ENCODE measurements at places on chromosomes 4 and X. TPM values are rescaled to one million over a fixed set of nuclear protein-coding genes. Genes with fewer than 3 reads are reported as not detected.

- no peak for DNase-seq
Observed at GRCh38 chrX:150228431-150228830, 134.7 kb upstream of the MAMLD1 start.

DNA sequence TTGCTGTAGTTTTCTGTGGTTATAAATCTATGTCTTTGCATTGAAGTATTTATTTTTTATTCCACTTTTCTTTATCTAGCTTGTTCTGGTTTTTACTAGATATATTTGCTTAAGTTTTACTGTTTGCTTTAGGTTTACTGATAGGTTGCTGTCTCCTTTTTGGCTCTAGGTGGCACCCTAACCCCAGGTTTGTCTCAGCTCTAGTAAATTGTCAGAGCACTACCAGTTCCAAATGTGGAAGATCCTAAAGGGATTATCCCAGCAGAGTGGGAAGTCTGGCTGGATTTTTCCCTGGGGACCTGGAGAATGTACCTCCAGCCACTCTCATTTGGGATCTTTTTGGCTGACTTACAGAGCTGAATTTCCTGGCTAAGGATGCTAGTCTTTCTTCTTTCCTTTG, 106.1 kb downstream of the PBDC1 start:
- peak; percentile 44 for DNase-seq

GRCh38 chr4:148103597-148104355, 338.4 kb downstream of the NR3C2 start:
- no peak for DNase-seq

- no peak for DNase-seq
Observed at GRCh38 chr4:3527914-3528876, 4.0 kb downstream of the LRPAP1 start.

DNA sequence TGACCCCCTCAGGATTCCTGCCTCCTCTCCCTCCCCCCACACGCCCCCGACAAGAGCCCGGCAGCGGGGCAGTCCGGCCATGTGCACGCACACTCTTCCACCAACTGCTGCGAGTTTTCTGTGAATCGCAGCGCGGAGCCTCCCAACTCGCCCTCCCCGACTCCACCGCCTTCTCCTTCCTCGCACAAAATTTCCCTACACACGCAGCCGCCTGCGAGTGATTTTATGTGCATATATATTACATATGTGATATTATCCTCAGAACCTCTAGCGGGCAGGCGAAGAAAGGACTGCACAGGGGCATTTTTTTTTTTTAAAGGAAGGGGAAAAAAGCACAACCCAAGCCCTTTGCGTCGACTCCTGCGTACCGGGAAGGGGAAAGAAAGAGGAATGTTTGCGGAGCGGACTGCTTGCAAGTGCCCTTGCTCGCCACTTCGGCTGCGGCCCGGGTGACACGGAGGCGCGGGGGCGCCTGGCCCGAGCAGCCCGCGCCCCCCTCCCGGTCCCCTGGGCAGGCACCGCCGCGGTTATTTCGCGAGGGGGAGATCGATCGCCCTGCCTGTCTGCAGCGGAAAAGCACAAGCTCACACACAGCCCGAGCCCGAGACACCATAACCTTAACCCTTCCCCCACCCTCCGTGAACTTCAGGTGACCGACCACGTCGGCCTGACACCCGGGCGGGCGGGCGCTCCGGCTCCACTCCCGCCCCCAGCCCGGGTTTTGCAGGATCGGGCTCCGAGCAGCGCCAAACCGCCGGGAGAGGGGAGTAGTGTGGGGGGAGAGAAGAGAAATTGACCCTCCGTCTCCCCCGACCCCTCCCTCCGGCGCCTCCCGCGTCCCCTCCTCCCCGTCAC, 2.3 kb downstream of the ZNF827 start:
- DNase-seq, result peak; percentile 51

GRCh38 chrX:98514032-98514431, 1630.3 kb downstream of the RPA4 start:
- no peak for DNase-seq

- no peak for DNase-seq
Observed at GRCh38 chrX:136205882-136206380, 45.3 kb downstream of the MAP7D3 start.

GRCh38 chr4:636628-637159, 11.3 kb downstream of the PDE6B start:
- no peak for DNase-seq

GRCh38 chr4:158209825-158210807, at the start of gene TMEM144:
TSS of gene TMEM144 (plus strand) at chr4:158210486. CDS start at chr4:158212668, 2,182 bp downstream.
- peak; percentile 80 for DNase-seq

DNA sequence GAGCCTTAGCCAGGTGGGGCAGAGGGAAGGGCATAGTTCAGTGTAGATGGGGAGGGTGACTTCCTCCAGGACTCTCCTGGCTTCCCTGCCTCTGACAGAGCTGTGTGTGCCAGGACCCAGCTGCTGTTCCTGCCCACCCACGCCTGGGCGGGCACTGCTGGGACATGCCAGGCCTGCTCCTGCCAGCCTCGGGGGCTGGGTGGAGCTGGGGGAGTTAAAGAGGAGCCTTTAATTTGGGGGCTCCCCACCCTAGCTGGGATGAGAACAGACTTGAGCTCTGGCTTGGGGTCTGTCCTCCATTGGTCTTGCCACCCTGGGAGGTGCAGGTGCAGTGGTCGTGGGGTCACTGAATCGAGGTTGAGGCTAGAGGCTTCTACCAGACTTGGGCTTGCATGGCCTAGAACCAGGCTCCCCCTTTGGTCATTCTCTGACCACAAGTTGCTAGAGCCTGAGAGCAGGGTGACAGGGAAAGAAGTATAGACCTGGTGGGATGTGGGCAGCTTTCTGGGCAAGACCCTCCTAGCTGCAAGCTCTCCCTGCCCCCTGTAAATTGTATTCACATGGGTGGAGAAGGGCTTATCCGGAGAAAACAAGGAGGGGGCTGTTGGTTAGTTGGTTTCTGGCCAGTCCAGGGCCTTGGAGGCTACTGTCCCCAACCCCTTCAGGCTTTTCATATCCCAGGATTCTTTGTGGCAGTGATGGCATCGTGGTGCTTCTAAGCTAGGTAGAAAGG, 5.7 kb downstream of the EFNB1 start:
- DNase-seq, result peak; percentile 44

PDZD4 gene
- total RNA-seq, result 0.91 TPM

GAGE12E gene
- total RNA-seq, result not detected

DNA sequence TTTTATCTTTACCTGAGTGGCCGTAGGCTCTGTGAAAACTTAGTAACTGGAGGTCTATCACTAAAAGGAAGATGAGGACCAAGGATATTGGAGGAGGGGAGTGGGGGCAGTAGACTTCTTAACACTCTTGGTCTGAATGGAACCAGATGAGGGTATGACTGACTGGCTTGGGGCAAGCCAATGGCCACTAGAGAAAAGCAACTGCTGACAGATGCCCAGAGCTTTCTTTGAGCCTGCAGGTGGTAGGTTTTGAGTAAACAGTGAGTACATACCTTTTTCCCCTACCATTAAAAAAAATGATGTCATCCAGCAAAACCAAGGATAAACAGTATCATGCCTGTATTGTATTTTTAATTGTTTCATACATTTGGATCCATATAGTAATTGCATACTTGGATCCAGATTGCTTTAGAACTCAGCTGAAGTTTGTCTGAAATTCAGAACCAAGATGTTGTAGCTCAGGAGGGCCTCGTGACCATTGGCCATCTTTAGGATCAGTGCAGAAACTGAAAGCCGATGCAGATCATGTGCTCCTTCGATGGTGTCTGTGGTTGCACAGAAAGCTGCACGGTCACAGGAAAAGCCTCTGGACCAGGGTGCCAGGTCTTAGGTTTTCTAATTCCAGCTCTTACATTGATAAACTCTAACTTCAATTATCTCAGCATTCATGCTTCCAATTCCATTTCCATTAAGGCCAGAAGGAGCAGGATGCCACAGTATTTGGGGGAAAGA, 131.0 kb downstream of the PDGFRA start:
- DNase-seq, result no peak

ZNF674 gene
- total RNA-seq, result 1.8 TPM

DNA sequence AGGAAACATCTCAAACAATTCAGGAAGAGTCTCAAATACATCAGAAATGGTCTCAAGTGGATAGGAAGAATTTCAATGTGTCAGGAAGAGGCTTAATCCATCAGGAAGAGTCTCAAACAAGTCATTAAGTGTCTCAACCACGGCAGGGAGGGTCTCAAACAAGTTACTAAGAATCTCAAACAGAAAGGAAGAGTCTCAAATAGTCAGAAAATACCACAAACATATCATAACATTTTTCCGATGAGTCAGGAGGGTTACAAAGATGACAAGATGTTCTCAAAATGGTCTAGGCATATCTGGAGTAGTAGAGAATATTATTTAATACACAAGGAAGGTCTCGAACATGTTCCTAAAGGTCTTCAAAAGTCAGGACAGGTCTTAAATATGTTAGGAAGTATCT, 109.3 kb upstream of the USP9X start:
- no peak for DNase-seq

DNA sequence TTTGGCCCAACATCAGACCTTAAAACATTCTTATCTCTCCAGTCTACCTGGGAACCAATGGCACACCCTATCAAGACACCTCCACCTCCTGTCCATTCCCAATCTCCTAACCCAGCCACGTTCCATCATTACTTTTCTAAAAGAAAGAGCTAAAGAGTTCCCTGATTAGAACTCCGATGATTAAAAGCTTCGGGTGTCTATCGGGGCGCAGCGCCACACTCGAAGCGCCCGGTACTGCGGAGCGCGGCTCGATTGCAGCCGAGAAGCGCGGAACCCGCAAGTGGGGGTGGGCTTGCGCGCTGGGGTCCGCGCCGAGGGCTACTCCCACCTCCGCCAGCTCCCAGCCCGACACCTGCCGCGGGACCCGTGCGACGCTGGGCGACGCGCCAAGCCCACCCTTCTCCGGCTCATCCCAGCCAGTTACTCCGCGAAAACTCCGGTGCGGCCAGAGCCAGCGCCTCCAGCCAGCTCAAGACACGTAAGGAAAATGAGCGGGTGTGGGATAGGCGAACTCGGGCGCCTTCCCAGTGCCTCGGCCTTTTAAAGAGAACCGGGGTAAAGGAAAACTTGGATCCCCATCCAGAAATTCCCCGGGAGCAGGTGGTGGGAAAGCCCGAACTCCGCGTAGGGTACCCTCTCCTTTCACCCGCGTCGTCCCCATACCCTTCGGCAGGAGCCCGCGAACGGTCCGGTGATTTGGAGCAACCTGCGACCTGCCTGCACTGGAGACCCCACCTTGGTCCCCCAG, 593 bp downstream of the NPY1R start:
- no peak for DNase-seq

DNA sequence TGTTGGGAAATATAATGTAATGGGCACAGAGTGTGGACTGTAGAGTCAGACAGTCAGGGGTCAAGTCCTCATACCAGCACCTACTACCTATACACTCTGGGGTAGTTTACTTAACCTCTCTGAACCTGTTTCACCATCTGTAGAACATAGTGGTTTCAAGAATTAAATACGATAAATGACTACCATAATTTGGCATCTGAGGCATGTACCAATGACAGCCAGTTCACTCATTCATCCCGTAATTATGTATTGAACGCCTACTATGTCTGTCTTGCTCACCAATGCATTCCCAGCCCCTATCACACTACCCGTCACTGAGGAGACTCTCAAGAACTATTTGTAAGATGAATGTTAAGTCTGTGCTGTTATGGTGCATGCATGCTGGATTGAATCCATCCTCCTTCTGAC, 2.0 kb upstream of the FGB start:
- DNase-seq, result no peak

- peak; percentile 42 for DNase-seq
Observed at GRCh38 chrX:1450361-1451161, 2.1 kb downstream of the ASMTL start.

DNA sequence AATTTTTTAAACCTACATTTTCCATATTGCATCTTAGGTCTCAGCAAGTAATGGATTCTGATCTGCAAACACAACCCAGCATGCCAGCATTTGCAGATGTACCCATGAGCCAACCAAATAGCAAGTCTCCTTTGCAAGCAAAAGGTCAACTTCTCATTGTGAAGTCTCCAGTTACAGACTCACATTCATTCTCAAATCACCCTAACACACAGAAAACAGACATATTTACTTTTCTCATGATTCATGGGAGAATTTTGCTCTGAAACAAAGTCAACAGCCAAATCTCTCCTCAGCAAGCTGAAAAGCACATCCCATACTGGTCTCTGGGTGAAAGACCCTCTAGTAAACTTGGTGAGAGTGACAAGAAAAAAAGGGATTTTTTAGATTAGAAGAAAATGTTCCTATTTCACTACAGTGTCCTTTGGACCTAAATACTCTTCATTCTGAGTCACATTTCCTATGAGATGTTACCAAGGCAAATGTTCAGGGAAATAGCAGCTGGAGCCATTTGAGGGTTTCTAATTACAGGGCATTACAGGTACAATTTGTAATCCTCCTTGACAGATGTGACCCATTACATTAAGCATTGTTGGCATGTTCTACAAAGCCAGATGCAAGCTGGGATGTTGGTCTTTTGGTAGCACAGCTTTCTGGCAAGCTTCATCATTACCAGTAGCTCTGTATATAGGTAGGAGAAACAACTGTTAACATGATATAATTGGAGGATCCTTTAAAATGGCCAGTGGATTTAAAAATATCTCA, 383.3 kb downstream of the SMARCA1 start:
- no peak for DNase-seq

DNA sequence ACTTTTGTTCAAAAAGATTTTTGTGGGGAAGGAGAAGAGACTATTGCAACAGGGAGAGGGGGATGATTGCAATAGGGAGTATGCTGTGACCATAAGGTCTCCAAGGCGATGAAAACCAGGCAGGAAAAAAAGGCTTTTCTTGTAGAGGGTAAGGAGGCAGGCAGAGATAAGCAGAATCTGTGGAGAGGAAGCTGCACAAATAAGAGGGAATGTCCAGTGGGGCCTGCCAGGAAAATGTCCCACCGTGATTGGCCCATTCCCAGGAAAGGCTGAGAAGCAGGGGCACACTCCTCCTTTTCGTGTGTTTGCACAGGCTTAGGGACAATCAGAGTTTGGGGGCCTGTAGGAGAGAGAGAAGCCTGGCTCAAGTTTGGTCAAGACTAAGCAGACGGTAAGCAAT, 29.1 kb downstream of the SPACA5 start:
- no peak for DNase-seq

GRCh38 chrX:44542567-44543325, at the start of gene FUNDC1:
TSS of gene FUNDC1 (minus strand) at chrX:44542859. CDS start at chrX:44542832, 27 bp downstream.
- peak; percentile 88 for DNase-seq

SHROOM2 gene
- 4.7 TPM for total RNA-seq

DNA sequence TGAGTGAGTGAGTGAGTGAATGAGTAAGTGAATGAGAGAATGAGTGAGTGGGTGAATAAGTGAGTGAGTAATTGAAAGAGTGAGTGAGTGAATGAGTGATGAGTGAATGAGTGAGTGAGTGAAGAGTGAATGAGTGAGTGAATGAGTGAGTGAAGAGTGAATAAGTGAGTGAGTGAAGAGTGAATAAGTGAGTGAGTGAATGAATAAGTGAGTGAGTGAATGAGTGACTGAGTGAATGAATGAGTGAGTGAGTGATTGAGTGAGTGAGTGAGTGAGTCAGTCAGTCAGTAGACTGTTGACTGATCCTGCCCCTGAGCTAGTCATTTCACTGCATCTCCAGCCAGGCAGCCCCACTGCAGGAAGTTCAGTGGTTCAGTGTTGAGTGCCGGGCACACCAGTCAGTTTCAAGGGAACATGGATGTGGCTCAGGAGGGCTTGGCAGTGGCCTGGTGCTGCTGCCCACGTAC, 228.4 kb upstream of the PSAPL1 start:
- DNase-seq, result no peak

Data from left lobe of liver (tissue), 2 donors.